ENCODE measurements at places on chromosomes 2 and 18.
A peak's percentile ranks its signal among the peaks of the same experiment; 100 is the strongest.

GRCh38 chr2:215272918-215273317, 38.9 kb upstream of the ATIC start:
- DNase-seq, result no peak

DNA sequence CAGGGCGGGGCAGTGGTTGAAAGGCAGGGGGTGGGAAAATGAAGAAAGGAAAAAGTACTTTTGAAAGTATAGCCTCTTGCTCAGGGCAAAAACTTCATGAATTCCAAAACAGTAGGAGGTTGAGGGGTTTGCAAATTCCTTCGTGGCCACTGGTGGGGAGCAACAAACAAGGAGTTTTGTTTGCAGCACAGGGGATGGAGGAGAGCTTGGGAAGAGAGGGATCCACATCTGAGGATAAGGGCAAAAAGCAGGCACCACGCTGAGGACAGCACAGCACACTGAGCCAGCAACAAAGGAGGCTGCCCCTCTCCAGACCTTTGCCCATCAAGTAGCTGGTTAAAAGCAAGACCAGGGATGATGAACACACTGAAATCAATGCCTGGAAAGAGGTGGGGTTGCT, 148.9 kb downstream of the TCF4 start:
- no peak for DNase-seq

DNA sequence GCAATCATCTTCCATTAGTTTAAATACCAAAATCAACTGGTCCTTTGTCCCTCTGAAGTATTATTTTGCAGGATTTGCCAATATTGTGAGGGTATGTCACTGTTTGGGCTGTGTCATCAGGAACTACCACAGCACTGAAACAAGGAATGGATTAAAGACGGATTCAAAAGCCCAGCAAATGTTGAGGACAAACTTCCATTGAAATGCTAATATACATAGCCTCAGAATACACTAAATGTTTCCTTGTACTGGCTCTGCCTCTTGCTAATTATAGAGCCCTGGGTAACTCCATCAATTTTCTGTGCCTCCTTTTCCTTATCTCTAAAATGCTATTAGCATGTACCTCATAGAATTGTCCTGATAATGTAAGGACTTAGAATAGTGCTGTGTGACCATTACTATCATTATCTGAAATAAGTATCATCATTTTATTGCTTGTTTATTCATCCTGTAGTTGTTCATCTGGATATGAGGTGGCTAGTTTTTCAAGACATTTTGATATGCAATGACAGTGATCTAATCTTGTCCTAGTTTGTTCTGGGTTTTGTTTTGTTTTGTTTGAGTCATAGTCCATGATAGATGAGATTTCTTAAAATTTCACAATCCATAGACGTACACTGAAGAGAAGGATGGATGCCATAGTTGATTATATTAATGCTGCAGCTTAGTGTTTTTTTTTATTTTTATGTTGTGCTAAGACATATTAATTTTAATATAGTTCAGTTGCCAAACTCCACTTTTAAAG, 333.4 kb upstream of the KCNH7 start:
- DNase-seq, result no peak

DNA sequence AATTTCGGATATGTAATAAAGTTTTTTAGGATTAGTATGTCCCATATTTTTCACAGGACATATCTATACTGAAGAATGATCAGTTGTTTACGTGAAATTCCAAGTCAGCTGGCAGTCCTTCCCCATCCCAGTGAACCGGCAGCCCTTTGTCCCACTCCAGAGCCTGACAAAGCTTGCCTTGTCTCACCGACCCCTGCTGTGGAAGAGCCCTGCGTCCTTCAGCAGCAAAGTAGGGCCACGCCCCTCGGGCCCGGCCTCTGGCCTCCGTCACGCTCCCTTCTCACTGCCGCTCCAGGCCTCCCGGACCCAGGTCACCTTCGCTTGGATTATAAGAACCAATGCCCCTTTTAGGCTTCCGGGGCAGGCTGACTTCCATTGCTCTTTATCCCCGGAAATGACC, 89.8 kb upstream of the TGIF1 start:
- no peak for DNase-seq

GRCh38 chr2:139478165-139478914, 698.1 kb upstream of the NXPH2 start:
- no peak for DNase-seq

- DNase-seq, result no peak
These were observed 39.7 kb downstream of the KIDINS220 start for GRCh38 chr2:8797682-8798081.

DNA sequence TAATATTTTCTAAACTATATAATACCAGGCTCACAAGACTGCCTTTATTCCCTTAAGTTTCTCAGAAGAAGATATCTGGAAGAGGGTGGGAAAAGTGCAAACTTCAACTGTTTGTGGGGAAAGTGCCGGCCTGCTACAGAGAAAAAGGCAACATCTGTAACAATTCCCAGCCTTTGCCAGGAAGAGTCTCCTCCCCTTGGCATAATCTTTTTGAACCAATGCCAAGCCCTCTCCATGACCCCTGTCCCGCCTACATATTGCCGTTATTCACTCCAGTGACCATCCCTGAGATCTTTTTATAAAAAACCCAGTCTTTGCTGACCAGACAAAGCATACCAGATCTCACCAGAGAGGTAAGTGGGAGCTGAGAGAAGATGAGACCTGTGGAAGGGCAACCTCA, at the start of gene REG3G:
REG3G (plus strand) TSS at position 282 of the 400 bp plus-strand sequence. CDS start 392 bp downstream, outside the sequence.
- no peak for DNase-seq

DNA sequence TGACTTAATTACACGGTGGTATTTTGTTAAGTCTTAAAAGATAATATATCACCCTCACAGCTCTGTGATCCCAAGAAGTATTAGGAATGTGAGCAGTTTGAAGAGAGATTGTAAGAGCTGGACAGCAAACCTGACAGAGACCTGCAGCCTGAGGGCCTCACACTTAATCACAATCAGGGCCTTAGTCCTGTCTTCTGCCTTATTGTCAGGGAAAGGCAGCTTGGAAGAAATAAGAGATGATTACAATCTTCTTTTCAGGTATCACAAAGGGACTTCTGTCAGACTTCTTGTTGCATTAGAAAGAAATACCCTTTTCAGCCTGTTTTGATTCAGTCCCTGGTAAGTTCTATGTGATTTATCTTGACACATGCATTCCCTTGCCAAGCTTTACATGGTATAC, 1433.8 kb upstream of the SLC39A10 start:
- DNase-seq, result no peak

- DNase-seq, result no peak
These were observed 38.2 kb downstream of the SNRPD1 start for GRCh38 chr18:21650311-21650710.

DNA sequence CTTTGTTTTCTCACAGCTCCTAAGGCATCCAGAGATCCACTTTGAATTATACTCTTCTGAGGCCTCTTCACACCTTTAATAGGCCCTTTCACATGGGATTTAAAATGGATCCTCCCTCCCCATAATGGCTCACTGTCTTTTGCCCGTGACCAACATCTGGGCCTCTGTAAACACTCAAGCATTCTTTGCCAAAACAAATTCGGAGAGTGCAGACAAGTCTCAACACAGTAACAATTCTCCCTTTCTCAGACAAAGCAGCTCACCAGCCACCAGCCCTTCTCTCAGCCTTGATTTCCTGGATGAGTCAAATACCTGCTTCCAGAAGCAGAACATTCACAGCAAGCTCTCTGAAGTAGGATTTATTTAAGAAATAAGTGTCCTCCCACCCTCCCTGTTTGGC, 14.0 kb upstream of the IMP4 start:
- DNase-seq, result no peak

DNA sequence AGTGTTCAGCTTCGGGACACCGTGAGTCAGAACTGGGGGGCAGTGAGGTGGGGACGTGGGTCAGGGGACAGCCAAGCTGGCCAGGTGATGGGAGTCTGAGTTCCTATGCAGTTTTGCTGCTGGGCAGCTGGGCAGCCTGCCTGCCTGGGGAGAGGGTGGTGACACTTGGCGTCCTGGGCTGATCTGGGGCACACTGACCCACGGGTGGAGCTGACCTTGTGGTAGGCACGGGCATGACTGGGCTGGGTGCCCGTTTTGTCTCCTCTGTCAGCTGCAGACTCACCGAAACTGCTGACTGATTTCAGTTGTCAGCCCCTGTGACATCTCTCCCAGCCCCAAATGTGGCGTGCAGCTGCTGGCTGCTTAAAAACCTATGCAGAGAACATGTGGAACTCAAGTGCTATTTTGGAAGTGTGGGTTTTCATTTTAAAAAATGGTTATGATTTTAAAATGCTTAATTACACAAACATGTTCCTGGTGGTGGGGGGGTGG, 32.6 kb upstream of the E2F6 start:
- DNase-seq, result peak; percentile 78

DNA sequence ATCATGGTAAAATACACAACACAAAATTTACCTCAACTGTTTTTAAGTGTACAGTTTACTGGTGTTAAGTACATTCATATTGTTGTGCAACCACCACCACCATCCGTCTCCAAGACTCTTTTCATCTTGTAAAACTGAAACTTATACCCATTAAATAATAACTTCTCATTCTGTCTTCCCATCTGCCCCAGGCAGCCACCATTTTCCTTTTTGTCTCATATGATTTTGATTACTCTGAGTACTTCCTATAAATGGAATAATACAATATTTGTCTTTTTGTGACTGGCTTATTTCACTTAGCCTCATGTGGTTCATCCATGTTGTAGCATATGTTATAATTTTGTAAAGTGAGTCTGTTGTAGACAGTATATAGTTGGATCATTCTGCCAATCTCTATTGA, 82.7 kb downstream of the ALMS1 start:
- no peak for DNase-seq

- DNase-seq, result no peak
These were observed 120.7 kb upstream of the PXDN start for GRCh38 chr2:1864981-1865421.

GRCh38 chr18:62723666-62724281, 8.4 kb downstream of the PHLPP1 start:
- no peak for DNase-seq

GRCh38 chr18:7388741-7389140, 157.9 kb downstream of the LRRC30 start:
- no peak for DNase-seq

DNA sequence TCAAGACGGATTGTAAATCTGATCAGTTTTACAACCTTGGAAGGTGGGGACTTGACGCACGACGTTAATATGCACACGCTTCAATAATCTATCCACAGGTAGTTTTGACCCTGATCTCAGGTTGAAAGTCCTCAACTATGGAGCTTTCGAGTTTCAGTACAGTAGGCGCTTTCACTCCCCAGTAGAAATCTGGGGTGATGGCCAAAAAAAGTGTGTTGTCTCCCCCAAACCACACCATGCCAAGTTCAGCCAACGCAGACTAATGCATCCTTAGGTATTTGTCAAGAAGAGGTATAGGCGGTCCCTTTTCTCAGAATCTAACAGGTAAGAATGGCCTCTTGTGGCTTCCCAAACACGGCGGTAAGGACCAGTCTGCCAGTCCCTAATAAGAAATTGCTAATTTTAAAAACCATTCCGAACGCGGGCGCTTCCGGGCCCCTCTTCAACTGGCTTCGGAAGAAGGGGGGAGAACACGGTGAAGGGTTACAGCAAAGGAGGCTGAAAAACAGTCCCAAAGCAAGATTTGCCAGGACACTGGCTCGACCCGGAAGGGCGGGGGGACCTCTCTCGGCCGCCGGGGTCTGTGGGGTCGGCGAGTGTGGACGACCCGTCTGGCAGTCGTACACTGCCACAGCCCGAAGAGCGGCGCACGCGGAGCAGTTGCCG, 659 bp downstream of the FAM210A start:
- DNase-seq, result no peak

DNA sequence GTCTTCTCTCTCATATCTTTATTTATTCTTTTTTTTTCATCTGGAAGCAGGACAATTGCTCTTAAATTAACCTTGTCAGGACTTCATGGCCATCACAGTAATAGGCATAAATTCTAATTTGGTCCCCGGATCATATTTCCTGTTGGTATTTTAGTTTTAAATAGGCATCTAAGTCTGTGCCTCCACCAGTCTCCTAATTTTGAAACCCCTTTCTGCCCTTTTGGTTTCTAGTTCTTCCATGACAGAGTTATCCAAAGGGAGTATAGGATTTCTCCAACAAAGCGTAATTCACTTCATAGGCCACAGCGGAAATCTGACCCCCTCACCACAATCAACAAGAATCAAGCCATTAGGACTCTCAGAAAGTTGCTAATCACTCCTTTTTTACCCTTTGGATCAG, 3.8 kb downstream of the EPHA4 start:
- DNase-seq, result no peak

- no peak for DNase-seq
These were observed 334.5 kb upstream of the CYRIA start for GRCh38 chr2:17000184-17000482.

GRCh38 chr2:26576565-26577441, 64.4 kb downstream of the CIB4 start:
- DNase-seq, result no peak

- no peak for DNase-seq
These were observed 88.7 kb upstream of the STPG4 start for GRCh38 chr2:47243596-47244323.

DNA sequence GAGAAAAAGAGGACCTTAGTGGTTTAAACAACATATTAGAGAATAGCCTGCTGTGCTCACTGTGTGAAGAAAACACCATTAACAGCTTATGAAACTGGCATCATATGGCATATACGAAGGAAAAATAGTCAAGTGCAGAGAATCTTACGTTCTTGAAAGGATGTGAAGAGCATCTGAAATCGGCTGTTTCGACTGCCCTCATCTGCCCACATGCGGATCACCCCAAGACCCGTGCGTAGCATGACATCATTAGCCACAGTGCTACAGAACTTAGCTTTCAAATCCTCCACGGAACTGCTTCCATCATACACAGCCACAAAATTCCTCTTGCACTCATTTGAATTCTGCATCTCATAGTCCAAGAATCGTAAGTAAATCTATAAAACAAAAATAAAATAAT, 84.3 kb downstream of the NETO1 start:
- DNase-seq, result no peak

DNA sequence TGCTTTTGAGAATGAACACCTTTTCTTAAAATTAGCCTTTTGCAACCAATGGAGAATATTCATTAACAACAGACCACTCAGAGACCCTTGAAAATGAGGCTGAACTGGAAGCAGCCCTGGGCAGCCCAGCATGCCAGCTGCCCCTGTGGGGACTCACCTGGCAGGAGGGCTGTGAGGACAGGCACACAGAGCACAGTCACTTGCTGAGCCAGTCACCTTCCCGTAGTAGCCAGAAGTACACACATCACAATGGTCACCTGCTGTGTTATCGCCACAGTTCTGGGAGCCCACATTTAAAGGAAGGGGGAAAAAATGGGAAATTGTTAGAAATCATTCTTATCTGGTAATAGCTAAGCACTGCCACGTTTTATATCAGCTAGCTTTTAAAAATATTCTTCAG, 115.5 kb downstream of the LAMA1 start:
- no peak for DNase-seq
